ENCODE measurements at places on chromosomes 3 and 15.

DNA sequence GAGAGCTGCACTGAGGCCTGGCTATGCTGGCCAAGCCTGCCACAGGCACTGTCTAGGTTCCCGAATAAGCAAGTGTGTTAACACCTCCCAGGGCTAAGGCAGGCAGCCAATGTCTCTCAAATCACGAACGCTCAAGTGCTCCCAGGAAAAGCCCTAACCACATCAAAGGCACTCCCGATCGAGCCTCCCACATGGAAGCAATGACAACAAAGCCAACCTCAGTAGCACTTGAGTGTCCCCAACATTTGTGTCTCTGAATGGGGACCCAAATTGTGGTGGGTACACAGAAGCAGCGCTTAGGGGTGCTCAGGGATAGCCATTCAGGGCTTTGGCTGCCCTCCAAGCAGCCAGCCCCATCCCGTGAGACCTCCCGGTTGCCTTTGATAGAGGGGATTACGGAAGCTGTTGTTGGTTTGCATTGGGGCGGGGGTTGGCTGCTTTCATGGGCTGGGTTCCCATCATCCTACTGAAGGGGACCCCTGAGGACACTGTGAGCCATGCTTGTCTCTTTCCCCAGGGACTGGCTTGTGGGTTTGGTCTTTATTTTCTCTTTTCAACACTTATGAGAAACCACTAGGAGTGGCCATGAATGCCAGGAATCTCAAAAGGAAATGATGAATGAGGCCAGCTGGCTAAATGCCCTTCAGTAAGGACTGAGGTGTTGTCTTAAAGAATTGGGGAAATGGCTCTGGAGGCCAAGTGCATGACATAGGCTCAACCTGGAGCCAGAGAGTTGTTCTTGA lies 234.1 kb upstream of the FEZF2 start:
- no peak for DNase-seq

- no peak for DNase-seq
These were observed 207.4 kb upstream of the HES1 start for GRCh38 chr3:193928354-193929209.

- DNase-seq: no peak
These were observed 27.6 kb downstream of the ANP32A start for GRCh38 chr15:68792901-68793766.

DNA sequence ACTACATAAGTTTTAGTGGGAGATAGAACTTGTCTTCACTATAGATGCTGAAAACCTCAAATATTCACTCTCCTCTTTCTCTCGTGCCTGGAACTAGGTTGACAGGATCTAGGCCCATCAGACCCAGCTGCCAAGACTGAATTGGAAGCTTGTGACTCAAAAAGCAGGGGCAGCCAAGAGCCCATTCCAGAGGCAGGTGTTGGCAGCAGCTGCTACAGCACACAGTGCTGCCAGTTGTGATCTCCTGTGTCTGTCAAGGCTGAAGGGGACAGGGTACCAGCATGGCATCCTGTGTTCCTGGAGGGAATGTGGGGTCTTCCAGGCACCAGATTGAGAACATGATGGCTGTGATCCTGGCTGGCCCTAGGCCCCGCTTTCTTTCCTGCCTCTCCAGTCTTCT lies 92.5 kb upstream of the MB21D2 start:
- DNase-seq: peak; percentile 37

- no peak for DNase-seq
These were observed 30.1 kb upstream of the SPTSSB start for GRCh38 chr3:161401389-161401788.

DNA sequence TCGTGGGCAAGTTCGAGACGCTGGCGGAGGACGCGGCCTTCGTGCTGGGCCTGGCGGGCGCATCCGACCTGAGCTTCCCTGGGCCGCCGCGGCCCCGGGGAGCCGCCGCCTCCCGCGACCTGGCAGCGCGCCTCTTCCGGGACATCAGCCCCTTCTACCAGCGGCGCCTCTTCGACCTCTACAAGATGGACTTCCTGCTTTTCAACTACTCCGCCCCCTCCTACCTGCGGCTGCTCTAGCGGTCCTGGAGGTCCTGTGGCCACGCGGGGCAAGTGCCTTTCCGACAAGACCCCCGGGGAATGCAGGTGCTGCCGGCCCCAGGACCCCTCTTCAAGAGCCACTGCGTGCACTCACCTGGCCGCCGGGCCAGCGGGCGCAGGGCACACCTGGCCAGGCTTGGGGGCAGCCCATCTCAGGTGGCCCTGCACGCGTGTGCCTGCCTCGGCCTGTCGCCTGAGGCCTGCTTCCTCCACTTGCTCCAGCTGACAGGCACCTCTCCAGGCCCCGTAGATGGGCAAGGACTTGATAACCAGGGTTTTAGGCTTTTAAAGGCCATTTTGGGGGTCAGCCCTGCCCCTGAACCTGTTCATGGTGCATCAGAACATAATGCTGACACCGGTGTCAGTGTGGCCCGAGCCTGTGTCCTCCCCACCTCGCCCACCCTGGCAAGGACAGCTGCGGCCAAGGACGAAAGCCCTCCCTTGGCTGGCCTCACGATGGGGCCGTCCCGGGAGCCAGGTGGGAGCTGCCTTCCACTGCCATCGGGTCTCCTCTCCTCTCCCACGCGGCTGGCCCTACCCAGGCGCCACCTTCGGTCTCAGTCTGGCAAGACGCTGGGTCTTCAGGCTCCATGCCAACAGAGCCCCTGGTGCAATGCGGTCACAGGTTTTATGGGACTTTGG lies 16.1 kb downstream of the C3orf22 start:
- no peak for DNase-seq

DNA sequence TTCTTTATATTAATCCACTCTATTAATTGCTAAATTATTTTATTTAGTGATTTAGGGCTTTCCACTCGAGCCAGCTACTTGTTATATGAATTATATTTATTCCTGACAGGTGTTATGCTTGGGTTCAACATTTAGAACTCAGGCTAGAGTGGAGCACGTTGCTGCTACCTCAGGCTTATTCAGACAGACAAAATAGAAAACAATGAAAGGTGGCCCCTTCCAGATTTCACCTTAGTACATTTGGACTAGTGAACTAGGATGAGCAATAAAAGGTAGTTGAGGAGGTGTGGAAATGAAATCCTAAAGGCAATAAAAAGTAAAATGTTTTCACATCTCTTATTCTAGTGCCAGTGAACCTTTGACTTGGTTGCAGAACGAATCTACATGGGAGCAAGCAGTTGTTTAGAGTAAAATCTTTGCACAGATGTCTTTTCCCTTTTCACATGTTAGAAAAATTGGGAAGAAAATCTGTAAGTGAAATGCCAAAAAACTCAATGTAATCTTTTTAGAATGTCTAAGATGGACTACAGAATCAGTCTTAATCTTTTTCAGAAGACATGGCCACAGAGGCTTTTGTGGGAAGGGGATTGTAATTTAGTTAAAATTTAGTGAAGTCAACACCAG lies 63.8 kb downstream of the AKAP13 start:
- no peak for DNase-seq

DNA sequence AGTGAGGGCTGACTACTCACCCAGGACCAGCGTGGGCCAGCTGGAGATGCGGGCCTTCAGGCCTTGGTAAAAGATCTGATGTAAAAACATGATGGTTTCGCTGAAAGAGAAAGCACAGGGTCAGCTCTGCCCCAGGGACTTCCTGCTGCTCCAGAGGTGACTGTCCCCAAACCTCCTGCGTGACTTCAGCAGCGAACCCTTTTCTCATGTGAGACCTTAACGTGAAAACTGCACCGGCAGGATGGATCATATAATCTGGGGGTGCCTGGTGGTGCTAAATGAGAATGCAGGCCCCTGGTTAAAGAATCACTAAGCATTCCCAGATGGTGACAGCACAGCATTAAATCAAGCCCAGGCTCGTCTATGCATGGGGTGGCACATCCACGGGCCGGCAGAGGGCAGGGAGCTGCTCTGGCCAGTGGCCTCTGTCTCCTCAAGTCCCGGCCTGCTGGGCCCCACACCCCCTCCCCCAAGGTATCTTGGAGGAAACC lies 55.4 kb downstream of the RASGRF1 start:
- DNase-seq: no peak
